Hematopoietic multipotent progenitor cell treated with erythropoietin and hydrocortisone succinate and interleukin-3 and kit ligand, for 15 days (in vitro differentiated cells): ENCODE measurements at places on chromosomes 4 and X.

- DNase-seq: no peak
Measured at GRCh38 chr4:94590493-94590892, 138.8 kb downstream of the PDLIM5 start.

DNA sequence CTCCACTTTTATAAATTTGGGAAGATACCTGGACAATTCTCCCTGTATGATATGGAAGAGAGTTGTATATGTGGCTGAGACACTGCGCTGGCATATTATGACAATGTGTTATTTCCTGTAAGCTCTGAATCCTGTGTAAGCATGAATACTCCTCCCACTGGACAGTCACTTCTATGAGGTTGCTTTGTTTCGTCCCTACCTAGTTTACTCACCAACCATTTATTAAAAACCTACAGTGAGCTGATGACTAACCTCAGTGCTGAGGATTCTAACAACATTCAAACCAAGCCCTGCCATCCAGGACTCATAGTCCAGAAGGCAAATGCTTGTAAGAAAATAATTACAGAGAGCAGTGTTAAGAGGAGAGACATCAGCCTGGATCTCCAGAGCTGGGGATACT is 1632.9 kb upstream of the TENM3 start:
- no peak for DNase-seq

- no peak for DNase-seq
Measured at GRCh38 chr4:106496061-106496460, 127.5 kb upstream of the GIMD1 start.

DNA sequence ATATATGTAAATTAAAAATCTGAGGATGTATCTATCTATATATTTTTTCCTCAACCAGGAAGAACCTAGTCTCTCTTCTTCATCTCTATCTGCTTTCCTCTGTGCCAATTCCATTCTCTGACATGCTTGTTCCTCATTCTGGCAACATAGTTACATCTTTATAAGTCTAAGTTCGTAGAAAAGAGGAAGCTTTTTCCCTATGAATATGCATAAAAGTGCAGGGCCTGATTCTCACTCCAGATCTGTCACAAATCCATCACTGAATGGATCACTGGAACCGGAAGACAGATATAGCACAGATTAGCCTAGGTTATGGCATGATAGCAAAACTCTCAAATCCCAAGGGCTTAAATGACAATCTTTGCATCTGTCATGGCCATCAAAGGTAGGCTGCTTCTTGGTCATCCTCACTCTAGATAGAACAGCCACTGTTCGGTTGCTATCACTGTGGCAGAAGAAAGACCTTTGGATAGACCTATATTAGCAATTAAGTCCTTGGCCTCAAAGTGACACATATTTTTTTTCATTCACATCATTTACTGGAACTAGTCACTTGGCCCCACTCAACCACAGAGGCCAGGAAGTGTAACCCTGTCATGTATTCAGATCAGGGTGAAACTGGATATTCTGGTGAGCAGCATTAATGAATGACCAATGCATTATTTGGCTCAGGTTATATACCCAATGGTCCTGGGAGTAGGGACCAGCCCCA is 22.2 kb downstream of the DTHD1 start:
- DNase-seq: no peak

DNA sequence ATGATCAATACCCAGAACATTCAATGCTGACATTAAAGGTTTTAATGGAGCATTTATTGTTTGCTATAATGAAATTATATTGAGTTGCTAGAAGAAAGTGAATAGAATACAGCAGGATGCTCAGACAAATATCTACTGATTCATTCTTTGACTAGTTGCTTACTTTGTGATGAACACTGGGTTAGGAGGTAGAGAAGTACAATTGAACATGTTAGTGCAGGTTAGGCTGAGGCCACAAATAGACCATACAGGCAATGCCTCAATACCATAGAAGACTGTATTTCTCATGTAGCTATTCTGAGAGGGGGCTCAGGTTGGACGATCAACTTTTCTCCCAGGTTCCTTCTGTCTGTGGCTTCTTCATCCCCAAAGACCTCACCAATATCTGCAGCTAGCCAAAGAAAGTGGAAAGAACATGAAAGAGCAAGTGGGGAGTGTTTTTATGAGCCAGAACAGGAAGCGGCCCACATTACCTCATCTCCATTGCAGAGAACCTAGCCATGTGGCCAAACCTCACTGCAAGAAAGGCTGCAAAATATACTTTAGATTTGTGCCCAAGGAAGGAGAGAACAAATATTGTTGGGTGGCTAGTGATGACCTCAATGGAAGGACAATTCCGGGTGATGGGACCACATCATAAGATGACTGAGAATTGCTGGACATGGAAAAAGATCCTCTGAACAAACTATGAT is 180.3 kb upstream of the GATB start:
- DNase-seq: no peak
